ENCODE measurements at places on chromosomes 5 and 9. TPM values are rescaled to one million over a fixed set of nuclear protein-coding genes. Genes with fewer than 3 reads are reported as not detected.

Gene FGF1
- 12.1 TPM for total RNA-seq

Gene KIF12
- total RNA-seq = 15.8 TPM

Gene PCDHA11
- 1.2 TPM for total RNA-seq

Gene MAMDC2
- 12.2 TPM for total RNA-seq

Gene BSPRY
- total RNA-seq = 9.1 TPM

Gene HAPLN1
- not detected for total RNA-seq

DNA sequence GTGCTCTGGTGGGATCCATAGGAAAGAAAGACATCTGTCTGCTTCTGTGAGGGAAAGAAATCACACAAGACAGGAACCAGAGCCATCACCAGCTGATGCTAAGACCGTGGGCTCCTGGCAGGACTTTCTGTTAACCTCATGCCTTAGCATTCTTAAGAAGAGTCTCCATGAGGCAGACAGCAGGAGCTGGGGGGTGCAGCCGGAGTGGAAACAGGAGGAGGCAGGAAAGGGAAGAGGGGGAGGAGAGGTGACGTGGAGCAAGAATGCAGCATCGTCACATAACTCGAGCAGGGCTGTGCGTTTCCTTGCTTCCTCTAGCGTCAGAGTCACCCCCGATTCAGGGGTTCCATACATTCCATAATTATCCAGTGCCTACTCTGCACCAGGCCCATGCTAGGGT, 53.6 kb downstream of the ERGIC1 start:
- DNase-seq = no peak

GRCh38 chr9:34898846-34899245, 59.2 kb upstream of the PHF24 start:
- no peak for DNase-seq

DNA sequence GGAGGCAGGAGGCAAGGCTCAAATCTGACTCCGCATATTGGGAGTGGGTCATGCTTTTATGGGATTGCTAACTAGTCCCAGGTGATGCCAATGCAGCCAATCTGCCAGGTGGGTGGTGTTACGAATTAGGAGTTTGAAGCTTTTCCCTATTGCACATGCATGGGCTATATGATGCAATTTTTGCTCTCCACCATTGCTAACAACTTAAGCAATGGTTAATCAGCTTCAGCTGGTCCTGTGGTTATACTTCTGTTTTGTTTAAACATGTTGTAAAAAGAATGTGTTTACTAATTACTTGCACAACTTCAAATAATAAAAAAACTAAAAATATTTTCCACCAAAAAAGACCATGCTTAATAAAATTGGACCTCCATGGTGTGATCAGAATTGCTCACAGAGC, 55.7 kb downstream of the SHC3 start:
- DNase-seq = no peak

DNA sequence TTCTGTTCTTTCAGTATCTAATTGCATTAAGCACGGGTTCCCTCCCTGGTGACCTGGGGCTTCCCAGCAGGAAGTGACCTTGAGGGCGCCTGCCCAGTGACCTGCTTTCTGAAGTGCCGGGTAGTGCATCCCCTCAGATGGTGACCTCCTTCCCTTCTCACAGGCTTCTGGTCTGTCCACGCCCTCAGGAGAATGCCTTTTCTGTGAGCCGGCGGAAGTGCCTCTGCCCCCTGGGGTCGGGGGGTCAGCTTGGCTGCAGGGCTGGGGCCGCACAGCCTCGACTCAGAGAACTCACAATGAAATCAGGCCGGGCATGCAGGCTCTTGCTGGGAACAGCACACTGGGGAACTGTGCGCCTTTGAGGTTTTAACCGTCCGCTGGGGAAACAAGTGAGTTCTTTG, 124.5 kb upstream of the PHYKPL start:
- DNase-seq = no peak

- no peak for DNase-seq
Measured at GRCh38 chr5:143516249-143516648, 112.8 kb upstream of the NR3C1 start.

DNA sequence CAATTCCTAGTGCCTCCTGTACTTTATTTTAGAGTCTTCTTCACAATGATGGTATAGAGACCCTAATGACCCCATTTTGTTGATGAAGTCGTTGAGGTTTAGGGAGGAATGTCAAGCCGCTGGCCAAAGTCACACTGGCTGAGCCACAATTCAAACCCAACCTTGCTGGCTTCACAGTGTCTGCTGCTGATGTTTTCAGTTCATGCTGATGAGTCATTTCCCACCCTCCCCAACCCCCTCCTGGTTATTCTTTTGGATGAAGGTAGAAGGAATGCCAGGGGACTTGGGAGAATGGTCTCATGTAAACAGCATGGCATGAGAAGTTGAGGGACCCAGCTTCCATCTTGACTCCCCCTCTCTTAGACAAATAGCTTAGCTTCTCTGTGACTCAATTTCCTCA, 68.6 kb downstream of the TMEM252 start:
- no peak for DNase-seq

- no peak for DNase-seq
Measured at GRCh38 chr9:128275198-128276007, at the start of gene GOLGA2. Gene GOLGA2 (minus strand): TSS chr9:128276007. CDS start chr9:128275976, 31 bp downstream.

DNA sequence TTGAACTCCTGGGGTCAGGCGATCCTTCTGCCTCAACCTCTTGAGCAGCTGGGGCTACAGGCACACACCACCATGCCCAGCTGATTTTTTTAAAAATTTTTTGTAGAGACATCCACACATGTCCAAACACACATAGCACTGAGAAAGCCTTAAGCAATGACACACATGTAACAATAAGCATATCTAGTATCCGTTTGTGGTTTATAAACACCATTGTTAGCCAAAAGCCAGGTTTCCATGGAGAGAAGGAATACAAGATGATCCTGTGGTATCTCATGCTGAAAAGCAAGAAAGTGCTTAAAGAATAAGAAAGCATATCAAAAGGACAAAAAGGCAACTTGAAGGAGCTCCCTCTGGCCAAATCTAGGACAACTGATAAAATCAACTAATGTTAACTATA, 29.7 kb upstream of the SLC1A3 start:
- no peak for DNase-seq

DNA sequence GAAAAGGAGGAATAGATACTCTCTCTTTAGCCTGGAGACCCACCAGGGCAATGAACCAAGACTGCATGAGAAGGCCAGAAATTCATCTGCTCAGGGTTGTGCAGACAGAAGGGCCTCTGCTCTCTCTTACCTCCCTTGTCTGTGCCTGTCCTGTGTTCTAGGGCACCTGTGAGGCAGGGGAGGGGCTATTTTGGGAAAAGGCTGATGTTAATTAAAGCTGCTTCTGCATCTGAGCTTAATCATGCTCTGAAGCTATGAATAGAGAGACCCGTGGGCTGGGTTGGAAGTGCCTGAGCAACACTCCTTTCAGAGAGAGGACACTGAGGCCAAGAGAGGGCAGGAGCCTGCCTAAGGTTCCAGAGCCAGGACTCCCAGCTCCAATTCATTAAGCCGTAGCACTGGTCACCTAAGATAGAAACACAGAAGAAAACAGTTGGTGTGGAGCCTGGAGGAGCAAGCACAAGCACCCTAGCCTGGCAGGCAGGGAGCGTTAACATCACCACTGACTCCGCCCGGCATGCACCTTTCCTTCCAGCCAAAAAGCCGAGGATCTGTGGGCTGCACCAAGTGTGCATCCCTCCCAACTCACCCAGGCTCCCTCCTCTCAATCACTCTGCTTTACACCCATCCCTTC, 31.4 kb upstream of the STING1 start:
- DNase-seq = no peak

GRCh38 chr5:175118700-175119309, 325.2 kb downstream of the DRD1 start:
- DNase-seq = no peak

DNA sequence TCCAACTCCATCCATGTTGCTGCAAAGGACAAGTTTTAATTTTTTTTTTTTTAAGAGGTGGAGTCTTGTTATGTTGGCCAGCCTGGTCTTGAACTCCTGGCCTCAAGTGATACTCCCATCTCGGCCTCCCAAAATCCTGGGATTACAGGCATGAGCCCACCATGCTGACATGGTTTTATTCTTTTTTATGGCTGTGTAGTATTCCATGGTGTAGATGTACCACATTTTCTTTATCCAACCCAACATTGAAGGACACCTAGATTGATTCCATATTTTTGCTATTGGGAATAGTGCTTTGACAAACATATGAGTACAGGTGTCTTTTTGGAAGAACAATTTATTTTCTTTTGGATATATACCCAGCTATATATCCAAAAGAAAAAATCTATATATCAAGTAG, 6.1 kb upstream of the POC5 start:
- no peak for DNase-seq

DNA sequence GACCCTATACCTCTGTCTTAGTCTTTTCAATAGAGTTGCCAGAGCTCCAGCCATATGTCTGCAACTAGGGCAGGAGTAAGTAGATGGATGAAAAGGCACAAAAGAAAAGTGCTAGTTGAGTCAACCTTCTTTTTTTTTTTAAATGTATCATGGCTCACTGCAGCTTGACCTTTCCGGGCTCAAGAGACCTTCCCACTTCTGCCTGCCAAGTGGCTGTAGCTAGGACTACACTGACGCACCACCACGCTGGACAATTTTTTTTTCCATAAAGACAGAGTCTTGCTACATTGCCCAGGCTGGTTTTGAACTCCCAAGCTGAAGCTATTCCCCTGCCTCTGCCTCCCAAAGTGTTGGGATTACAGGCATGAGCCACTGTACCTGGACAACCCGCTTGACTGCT, 27.3 kb downstream of the FOXE1 start:
- DNase-seq = no peak

DNA sequence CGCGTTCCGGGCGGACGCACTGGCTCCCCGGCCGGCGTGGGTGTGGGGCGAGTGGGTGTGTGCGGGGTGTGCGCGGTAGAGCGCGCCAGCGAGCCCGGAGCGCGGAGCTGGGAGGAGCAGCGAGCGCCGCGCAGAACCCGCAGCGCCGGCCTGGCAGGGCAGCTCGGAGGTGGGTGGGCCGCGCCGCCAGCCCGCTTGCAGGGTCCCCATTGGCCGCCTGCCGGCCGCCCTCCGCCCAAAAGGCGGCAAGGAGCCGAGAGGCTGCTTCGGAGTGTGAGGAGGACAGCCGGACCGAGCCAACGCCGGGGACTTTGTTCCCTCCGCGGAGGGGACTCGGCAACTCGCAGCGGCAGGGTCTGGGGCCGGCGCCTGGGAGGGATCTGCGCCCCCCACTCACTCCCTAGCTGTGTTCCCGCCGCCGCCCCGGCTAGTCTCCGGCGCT, at the start of gene DAPK1:
DAPK1 (plus strand) TSS at position 264 of the 442 bp plus-strand sequence. CDS start 1,211 bp downstream, outside the sequence.
- no peak for DNase-seq

DNA sequence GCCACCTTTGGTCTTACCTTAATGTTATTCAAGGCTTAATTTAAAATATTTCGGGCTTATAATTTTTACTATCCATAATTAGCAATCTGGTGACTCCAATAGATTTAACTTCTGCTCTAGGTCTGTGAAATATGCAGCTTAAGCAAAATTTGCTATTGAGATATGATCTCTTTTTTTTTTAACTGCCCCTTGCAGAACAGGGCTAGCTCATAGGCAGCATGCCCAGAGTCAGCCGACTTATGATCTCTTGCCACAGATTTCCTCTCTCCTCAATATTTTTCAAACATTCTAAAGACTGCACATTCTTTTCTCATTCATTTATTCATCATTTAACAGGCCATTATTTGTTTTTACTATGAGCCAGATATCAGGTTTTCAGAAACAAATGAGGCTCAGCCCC, 4.5 kb downstream of the TTC23L start:
- no peak for DNase-seq

- DNase-seq = no peak
Measured at GRCh38 chr5:61910771-61911170, 395.2 kb upstream of the KIF2A start.

- peak; percentile 26 for DNase-seq
Measured at GRCh38 chr5:151157426-151158286, at the start of gene ANXA6. Gene ANXA6 (minus strand): TSS chr5:151157779. CDS start chr5:151147901, 9,878 bp downstream.

DNA sequence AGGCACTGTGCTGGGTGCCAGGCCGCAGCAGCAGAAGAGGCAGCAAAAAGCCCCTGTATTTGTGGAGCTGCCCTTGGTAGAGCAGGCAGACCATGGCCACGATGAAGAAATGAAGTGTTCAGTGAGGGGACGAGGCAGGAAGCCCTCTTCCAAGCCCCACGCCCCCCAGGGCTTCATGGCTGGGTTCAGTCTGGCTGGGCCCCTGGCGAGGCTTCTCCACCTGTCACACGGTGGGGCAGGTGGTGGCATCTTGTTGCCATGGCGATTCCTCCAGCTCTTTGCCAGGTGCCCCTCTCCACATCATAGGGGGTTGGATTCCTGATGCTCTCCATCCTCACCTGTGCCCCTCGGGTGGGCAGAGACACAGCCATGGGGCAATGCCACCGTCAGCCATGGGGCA, 21.5 kb downstream of the ADGRD2 start:
- no peak for DNase-seq

- no peak for DNase-seq
Measured at GRCh38 chr9:106704056-106704615, 158.8 kb upstream of the ZNF462 start.
